ENCODE measurements at places on chromosomes 16 and 17.
A peak's percentile ranks its signal among the peaks of the same experiment; 100 is the strongest.

- no peak for DNase-seq
Observed at GRCh38 chr16:46899443-46900143, 15.4 kb downstream of the GPT2 start.

- no peak for DNase-seq
Observed at GRCh38 chr17:20095336-20096080, 86.3 kb downstream of the SPECC1 start.

DNA sequence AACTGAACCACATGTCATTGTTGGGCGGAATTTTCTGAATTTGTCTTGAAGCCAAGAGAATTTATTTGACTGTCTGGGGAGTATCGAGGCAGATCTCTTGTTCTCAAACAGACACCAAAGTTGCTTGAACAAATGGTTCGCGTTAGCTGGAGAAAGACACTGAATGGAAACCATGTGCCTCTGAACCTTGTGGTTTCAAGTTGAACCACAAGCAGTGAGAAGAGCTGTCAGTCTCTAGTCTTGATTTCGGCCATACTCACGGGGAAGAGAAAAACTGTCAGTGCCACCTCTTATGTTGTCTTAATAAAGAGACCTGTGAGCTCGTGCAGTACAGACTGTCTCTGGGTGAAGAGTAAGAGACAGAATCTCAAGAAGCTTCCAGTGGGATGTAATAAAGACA, 886.5 kb upstream of the SOX9 start:
- no peak for DNase-seq

- no peak for DNase-seq
Observed at GRCh38 chr17:1709971-1710806, at the start of gene TLCD2. TLCD2 (minus strand) TSS chr17:1710377; CDS start chr17:1710242, 135 bp downstream.

GRCh38 chr16:56607109-56607618, 1.2 kb upstream of the MT2A start:
- no peak for DNase-seq

- DNase-seq = no peak
Observed at GRCh38 chr17:35256629-35257028, 13.8 kb downstream of the SLFN5 start.

GRCh38 chr17:77141846-77142449, 1.2 kb downstream of the SEC14L1 start:
- DNase-seq = no peak

- no peak for DNase-seq
Observed at GRCh38 chr17:40510328-40510648, 8.9 kb upstream of the TNS4 start.

- no peak for DNase-seq
Observed at GRCh38 chr17:72515291-72516065, 394.7 kb downstream of the SOX9 start.

- no peak for DNase-seq
Observed at GRCh38 chr17:78342449-78343186, 17.3 kb downstream of the SOCS3 start.

DNA sequence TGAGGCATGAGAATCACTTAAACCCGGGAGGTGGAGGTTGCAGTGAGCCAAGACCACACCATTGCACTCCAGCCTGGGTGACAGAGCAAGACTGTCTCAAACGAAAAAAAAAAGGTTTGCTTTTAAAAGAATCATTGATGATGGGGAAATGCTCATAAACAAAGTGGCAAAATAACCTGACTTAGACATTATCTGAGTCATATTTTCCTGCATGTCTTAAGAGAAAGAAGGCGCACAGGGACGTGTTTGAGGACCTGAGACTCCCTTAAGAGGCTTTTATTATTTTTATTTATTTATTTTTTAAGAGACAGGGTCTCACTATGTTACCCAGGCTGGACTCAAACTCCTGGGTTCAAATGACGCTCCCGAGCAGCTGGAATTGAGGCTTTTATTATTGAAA, 5.7 kb upstream of the PRPSAP1 start:
- no peak for DNase-seq

GRCh38 chr16:57946181-57946801, 24.6 kb downstream of the CNGB1 start:
- DNase-seq = no peak

GRCh38 chr16:31458073-31458843, 1.0 kb upstream of the ARMC5 start:
- DNase-seq = peak; percentile 28

DNA sequence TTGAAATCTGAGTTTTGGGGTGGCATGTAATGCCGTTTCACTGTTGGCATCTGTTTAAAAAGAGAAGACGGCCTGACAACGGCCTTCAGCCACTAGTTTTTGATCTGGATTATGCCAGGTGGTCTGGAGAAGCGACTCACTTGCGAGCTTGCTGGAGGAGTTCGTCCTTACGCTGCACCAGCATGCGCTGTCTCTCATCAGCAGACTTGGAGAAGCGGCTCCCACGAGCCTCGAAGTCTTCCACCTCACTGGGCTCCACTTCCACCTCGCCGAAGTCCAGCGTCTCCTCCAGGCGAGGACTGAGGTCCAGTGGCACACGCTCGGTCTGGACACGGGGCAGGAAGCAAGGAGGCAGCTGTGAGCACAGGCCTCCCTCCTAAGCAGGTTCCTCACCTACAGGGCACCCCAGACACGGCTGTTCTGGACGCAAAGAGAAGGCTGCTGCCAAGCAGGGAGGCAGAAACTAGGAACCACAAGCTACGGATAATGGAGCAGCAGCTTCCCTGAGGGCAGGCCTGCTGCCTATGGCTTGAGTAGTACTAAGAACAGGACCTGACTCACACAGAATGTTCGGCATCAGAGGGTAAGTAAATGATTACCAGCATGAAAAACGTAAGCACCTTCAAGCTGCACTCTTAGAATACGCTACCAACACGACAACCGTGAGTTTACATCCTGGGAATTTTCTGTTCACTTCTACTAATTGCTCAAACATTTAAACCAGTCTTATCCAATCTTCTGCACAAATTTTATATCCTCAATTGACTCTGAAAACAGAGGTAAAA, 61.4 kb downstream of the AMFR start:
- DNase-seq = no peak

DNA sequence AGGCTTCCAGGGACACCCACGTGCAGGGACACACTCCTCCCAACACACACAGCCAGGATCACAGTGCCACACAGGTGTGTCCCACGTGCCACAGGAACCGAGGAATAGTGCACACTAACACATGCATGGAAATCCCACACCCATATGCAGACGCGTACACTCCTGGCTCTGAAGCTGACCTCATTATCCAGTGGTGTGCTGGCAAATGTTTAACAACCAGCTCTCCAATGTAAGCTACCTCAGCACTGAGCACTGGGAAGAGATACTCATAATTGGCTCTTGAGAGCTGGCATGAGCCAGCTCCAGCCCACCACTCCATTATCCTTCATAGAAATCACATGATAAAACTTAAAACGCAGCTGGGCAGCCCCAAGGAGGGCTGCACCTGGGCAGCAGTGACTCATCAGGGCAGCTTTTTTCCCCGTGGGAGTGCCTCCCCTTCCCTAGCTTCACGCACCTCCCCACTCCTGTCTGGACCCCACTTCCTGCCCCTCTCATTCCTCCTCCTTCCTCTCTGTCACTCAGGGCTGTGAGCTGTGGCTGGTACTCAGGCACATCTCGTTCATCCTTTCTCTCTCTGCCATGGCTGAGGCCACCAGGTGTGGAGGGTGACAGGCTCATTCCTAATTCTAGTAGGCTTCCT, 14.9 kb upstream of the TBX21 start:
- DNase-seq = no peak

GRCh38 chr16:14017886-14018285, 53.2 kb upstream of the MRTFB start:
- no peak for DNase-seq

DNA sequence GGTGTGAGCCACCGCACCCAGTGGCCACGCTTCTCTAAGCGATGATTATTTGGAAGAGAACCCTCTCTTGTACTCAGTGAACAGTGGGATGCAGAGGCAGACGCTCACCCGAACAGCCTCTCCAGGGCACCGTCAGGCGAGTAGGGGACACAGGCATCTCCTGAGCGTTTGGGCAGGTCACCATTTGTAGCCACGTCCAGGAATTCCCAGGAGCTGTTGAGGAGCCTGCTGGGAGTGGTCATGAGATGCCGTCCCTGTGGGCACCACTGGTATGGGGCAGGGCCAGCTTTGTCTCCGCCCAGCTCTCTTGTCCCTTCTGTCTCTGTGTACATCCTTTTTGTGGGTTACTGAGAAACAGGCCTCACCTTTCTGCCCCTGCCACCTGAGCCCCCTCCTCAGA, 81.3 kb upstream of the ZNF469 start:
- DNase-seq = no peak

GRCh38 chr17:83152227-83152744, 72.9 kb downstream of the METRNL start:
- no peak for DNase-seq

DNA sequence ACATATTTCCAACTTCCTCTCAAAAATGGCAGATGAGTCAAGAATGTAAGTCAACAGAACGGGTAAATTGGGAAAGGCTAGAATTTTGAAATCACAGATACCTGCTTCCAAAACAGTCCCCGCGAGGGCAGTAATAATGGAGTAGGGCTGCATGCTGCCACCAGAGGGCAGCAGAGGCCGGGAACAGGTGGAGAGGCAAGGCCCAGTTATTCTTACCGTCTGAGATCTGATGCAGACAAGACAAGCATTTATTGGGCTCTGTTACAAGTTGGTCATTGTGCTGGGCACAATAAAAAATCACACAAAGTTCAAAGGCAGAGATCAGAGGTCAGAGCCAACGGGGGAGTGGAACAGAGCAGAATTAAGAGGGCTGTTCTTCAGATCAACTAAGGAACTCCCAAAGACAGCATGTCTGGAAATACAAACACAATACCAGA, 8.8 kb upstream of the MLKL start:
- DNase-seq = peak; percentile 76
